ENCODE measurements at places on chromosomes 16 and 17. TPM values are rescaled to one million over a fixed set of nuclear protein-coding genes. Genes with fewer than 3 reads are reported as not detected.
A peak's percentile ranks its signal among the peaks of the same experiment; 100 is the strongest.

DNA sequence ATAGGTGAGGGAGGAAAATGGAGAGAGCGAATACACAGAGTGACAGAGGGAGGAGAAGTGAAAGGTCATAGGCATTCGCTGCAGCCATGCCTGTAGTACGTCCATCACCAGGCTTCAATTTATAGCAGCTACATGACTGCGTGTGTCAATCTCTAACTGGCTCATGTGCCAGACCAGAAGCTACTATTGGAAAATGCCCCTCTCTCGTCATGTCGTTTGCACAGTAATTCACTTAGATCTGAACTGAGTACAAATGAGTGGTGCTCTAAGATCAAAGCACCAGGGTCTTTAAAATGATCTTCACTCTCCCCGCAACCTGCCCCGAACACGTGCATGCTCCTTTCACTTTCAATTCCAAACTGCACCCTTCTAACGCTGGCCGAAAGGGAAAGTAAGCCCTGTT, 51.3 kb downstream of the ADCY9 start:
- no peaks in the 10 kb centered on the region for H3K36me3 ChIP-seq
- peaks cover 4% of the 10 kb centered on the region for H3K4me1 ChIP-seq
- DNase-seq = no peak
- no peak overlapping the region for H3K27ac ChIP-seq
- no peaks in the 10 kb centered on the region for H3K27me3 ChIP-seq
- H3K4me3 ChIP-seq = no peak overlapping the region

Gene TMC7
- 2.6 TPM for total RNA-seq

DNA sequence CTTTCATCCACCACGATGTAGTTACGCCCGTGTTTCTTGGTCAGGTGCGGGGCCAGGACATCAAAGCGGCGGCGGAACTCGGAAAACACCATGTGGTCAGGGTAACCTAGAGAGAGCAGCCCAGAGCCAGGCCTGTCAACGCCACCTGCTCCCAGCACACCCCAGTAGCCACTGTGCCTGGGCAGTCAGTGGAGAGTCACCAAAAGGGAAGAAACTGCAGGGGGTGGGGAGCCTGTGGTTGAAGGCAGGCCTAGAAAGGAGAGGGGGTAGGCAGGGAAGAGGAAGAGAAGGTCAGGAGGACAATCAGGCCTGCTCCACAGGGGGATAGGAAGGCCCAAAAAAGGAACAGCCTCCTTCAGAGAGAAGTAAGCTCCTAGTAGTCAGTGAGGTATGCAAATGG, 64.1 kb downstream of the PIPOX start:
- no peak overlapping the region for H3K27ac ChIP-seq
- no peaks in the 10 kb centered on the region for H3K27me3 ChIP-seq
- H3K36me3 ChIP-seq = peaks cover 95% of the 10 kb centered on the region
- no peak overlapping the region for H3K4me3 ChIP-seq
- DNase-seq = no peak
- peaks cover 9% of the 10 kb centered on the region for H3K4me1 ChIP-seq

GRCh38 chr17:63774141-63774968, at the start of gene DDX42:
TSS of gene DDX42 (plus strand) at chr17:63774170. CDS start at chr17:63787050, 12,880 bp downstream.
- H3K4me3 ChIP-seq = peak within 1 kb of the TSS; percentile 78
- H3K4me1 ChIP-seq = peaks cover 50% of the 10 kb centered on the region
- peaks cover 11% of the 10 kb centered on the region for H3K36me3 ChIP-seq
- peak within 1 kb of the TSS; percentile 97 for H3K27ac ChIP-seq
- peak; percentile 93 for DNase-seq

DNA sequence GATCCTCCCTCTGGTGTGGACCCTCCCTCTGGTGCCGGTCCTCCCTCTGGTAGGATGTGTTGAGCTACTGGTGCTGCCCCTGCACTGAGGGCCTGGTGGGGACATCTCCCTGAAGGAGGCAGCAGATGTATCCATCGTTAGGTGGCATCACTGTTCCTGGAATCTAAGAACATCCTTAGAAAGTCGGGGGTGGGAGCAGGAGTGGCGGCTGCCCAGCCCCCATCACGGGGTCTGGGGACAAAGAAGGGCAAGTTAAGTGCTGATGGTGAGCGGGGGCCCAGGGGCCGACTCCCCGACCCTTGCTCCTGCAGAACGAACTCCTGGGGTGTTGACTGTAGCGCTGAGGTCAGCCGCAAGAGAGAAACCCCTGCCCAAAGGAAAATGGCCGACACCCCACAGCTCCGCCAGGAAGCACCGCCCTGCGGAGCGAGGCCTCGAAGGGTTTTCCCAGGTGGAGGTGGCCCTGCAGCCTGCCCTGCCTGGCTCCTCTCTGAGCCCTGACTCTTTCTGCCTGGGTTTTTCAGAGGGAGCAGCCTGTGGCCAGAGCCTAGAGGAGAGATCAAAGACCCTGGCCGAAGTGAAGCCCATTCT, 5.5 kb downstream of the CTU2 start:
- no peak overlapping the region for H3K27ac ChIP-seq
- H3K27me3 ChIP-seq = no peaks in the 10 kb centered on the region
- peaks cover 37% of the 10 kb centered on the region for H3K36me3 ChIP-seq
- H3K4me1 ChIP-seq = peaks cover 15% of the 10 kb centered on the region

DNA sequence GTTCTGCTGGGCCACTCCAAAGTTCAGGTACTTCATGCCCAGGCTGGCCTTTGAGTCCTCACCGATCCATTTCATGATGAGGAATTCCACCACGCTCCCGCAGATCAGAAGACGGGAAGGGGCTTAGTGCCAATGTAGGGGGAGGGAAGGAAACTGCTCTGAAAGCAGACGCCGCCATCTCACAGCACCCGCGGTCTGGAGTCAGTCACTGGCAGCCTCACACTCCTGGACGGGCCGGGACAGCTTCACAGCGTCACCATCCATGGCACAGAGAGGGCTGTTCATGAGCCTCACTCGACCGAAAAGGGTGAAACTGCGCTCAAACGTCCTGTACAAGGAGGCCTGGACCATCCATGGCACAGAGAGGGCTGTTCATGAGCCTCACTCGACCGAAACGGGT, 62.0 kb downstream of the RPH3AL start:
- H3K4me3 ChIP-seq = no peak overlapping the region
- no peaks in the 10 kb centered on the region for H3K27me3 ChIP-seq
- DNase-seq = no peak
- no peaks in the 10 kb centered on the region for H3K4me1 ChIP-seq
- H3K27ac ChIP-seq = no peak overlapping the region

DNA sequence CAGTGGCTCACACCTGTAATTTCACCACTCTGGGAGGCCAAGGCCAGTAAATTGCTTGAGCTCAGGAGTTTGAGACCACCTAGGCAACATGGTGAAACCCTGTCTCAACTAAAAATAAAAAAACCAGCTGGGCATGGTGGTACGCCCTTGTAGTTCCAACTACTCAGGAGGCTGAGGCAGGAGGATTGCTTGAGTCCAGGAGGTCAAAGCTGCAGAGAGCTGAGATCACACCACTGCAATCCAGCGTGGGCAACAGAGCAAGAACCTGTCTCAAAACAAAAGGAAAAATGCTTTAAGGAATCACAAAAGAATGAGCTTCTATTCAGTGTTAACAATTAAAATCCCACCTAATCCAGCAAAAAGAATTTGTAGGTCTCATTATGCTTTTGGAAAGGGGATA, 5.9 kb downstream of the PRR11 start:
- no peak overlapping the region for H3K4me3 ChIP-seq
- DNase-seq = no peak
- no peaks in the 10 kb centered on the region for H3K36me3 ChIP-seq
- H3K27ac ChIP-seq = no peak overlapping the region
- no peaks in the 10 kb centered on the region for H3K4me1 ChIP-seq
- no peaks in the 10 kb centered on the region for H3K27me3 ChIP-seq

- H3K27me3 ChIP-seq = peaks cover 7% of the 10 kb centered on the region
- H3K4me3 ChIP-seq = no peak overlapping the region
- peaks cover 78% of the 10 kb centered on the region for H3K4me1 ChIP-seq
- H3K36me3 ChIP-seq = no peaks in the 10 kb centered on the region
- DNase-seq = no peak
- peak overlapping the region; percentile 96 for H3K27ac ChIP-seq
These were observed 3.5 kb upstream of the ADGRG1 start for GRCh38 chr16:57624806-57625500.

Gene CD300A
- total RNA-seq = 6.3 TPM

- no peak for DNase-seq
- peaks cover 52% of the 10 kb centered on the region for H3K4me1 ChIP-seq
- H3K4me3 ChIP-seq = no peak overlapping the region
- H3K27me3 ChIP-seq = no peaks in the 10 kb centered on the region
These were observed 44.1 kb upstream of the SEC14L1 start for GRCh38 chr17:77096570-77097214.

GRCh38 chr16:69186642-69187445, at the start of gene SNTB2:
TSS of gene SNTB2 (plus strand) at chr16:69187164. CDS start at chr16:69187167, 3 bp downstream.
- peaks cover 57% of the 10 kb centered on the region for H3K4me1 ChIP-seq
- no peaks in the 10 kb centered on the region for H3K36me3 ChIP-seq
- no peaks in the 10 kb centered on the region for H3K27me3 ChIP-seq
- H3K4me3 ChIP-seq = peak within 1 kb of the TSS; percentile 87

Gene PRDM7
- not detected for total RNA-seq

DNA sequence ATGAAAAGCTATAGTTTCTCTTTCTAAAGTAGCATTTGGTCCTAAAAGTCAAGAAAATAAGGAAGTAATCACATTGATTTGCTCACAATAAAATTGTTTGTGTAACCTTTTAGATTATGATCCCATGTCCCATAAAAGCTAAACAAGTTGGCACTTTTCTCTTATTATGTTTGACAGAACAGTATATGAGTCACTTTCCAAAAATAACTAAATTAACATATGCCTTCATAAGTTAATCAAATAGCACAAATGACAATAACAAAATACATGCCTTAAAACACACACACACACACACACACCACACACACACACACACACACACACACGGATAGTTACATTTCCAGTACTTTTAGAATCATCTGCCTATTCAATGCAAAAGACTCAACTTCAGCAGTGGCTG, 2.8 kb downstream of the MED13 start:
- H3K4me1 ChIP-seq = peaks cover 52% of the 10 kb centered on the region
- H3K27me3 ChIP-seq = no peaks in the 10 kb centered on the region
- H3K27ac ChIP-seq = no peak overlapping the region
- peak overlapping the region; percentile 95 for H3K4me3 ChIP-seq
- no peak for DNase-seq

- no peaks in the 10 kb centered on the region for H3K27me3 ChIP-seq
- no peaks in the 10 kb centered on the region for H3K36me3 ChIP-seq
- H3K4me1 ChIP-seq = peaks cover 10% of the 10 kb centered on the region
- H3K4me3 ChIP-seq = no peak overlapping the region
These were observed 19.8 kb upstream of the ADGRG1 start for GRCh38 chr16:57608462-57609113.

- peak; percentile 13 for DNase-seq
- H3K4me3 ChIP-seq = no peak overlapping the region
- H3K36me3 ChIP-seq = no peaks in the 10 kb centered on the region
- H3K4me1 ChIP-seq = peaks cover 56% of the 10 kb centered on the region
- no peaks in the 10 kb centered on the region for H3K27me3 ChIP-seq
- H3K27ac ChIP-seq = peak overlapping the region; percentile 93
These were observed 2.9 kb upstream of the MAP1LC3B start for GRCh38 chr16:87389245-87389644.

GRCh38 chr16:13055480-13055879, 154.1 kb downstream of the SHISA9 start:
- no peak for DNase-seq
- no peaks in the 10 kb centered on the region for H3K4me1 ChIP-seq
- H3K4me3 ChIP-seq = no peak overlapping the region
- H3K27me3 ChIP-seq = no peaks in the 10 kb centered on the region

DNA sequence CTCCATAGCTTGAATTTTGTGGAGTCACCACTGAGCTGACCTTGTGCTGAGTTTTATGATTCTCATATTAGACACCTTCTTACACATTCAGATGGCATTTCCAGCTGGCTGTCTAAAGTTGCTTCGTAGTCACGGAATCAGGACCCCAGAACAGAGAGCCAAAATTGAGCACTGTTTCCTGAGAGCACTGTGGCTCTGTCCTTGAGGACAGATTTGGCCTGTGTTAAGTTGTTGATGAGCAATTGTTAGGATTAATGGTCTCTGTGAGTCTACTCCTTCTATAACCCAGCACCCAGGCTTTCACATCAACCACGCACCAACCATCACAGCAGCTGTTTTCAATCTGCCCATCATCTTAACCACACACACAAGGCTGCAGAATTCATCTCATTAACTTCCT, 277.5 kb upstream of the HSBP1 start:
- DNase-seq = no peak
- no peaks in the 10 kb centered on the region for H3K4me1 ChIP-seq
- H3K36me3 ChIP-seq = no peaks in the 10 kb centered on the region
- no peaks in the 10 kb centered on the region for H3K27me3 ChIP-seq
- no peak overlapping the region for H3K4me3 ChIP-seq

Gene GAST
- not detected for total RNA-seq

Gene KRTAP4-6
- not detected for total RNA-seq

Gene GPATCH8
- 31.3 TPM for total RNA-seq

GRCh38 chr17:37384560-37385149, 8.9 kb downstream of the C17orf78 start:
- no peak overlapping the region for H3K27ac ChIP-seq
- no peaks in the 10 kb centered on the region for H3K4me1 ChIP-seq
- no peak overlapping the region for H3K4me3 ChIP-seq
- H3K36me3 ChIP-seq = no peaks in the 10 kb centered on the region

Gene EFNB3
- 9.0 TPM for total RNA-seq

- no peaks in the 10 kb centered on the region for H3K27me3 ChIP-seq
- H3K36me3 ChIP-seq = no peaks in the 10 kb centered on the region
- peaks cover 26% of the 10 kb centered on the region for H3K4me1 ChIP-seq
- H3K4me3 ChIP-seq = no peak overlapping the region
These were observed 1.1 kb upstream of the ADCY7 start for GRCh38 chr16:50265260-50265659.

Gene LHX1
- total RNA-seq = not detected

- H3K27me3 ChIP-seq = peaks cover 37% of the 10 kb centered on the region
- DNase-seq = no peak
- no peak overlapping the region for H3K4me3 ChIP-seq
- no peak overlapping the region for H3K27ac ChIP-seq
- no peaks in the 10 kb centered on the region for H3K36me3 ChIP-seq
These were observed 240.8 kb downstream of the C16orf95 start for GRCh38 chr16:87076331-87076949.

GRCh38 chr17:17685775-17686291, 4.6 kb downstream of the RAI1 start:
- no peak for DNase-seq
- H3K36me3 ChIP-seq = no peaks in the 10 kb centered on the region
- H3K4me3 ChIP-seq = no peak overlapping the region
- peaks cover 57% of the 10 kb centered on the region for H3K4me1 ChIP-seq
- peak overlapping the region; percentile 91 for H3K27ac ChIP-seq
- no peaks in the 10 kb centered on the region for H3K27me3 ChIP-seq

Gene TP53TG3
- total RNA-seq = not detected

GRCh38 chr17:40529991-40530390, 28.6 kb upstream of the TNS4 start:
- DNase-seq = no peak
- H3K27ac ChIP-seq = no peak overlapping the region
- no peaks in the 10 kb centered on the region for H3K27me3 ChIP-seq
- H3K4me1 ChIP-seq = peaks cover 47% of the 10 kb centered on the region
- H3K36me3 ChIP-seq = no peaks in the 10 kb centered on the region
- no peak overlapping the region for H3K4me3 ChIP-seq
